ENCODE measurements at places on chromosomes 5 and 9.

- DNase-seq, result no peak
Measured at GRCh38 chr5:130116462-130116861, 212.2 kb downstream of the CHSY3 start.

- DNase-seq, result no peak
Measured at GRCh38 chr9:112081918-112082729, 93.0 kb downstream of the SUSD1 start.

DNA sequence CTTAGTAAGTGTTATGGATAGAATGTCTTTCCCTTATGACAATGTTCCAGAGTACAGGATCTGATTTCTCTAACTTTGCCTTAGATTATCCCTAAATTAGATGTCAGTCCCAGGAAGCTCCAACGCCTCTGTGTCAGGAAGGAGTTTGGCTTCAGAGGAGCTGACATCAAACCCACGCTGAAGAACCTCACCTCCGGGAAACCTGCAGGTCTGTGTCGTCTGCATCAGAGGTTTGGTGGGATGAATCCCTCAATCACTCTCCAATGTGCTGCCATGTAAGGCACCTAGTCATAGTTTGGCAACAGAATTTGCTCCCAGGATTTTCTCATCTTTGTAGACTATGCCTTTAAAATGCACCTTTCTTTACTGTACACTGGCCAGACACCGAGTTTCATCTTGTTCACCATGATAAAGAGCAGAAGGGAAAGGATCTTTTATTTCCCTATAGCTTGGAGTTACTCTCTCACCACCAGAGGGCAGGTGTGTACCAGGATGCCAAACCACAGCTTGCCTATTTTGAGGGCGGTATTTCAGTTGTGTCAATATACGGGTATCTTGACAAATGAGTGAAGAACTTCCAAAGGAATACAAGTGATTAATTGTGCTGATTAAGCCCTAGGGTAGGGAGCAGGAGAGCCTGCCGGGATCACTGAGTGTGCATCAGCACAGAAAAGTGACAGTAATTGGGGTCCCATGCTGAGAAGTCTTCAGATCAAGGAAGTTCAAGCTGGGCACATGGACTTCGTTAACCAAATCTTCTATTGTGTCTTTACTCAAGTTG, 23.4 kb downstream of the MINAR2 start:
- peak; percentile 35 for DNase-seq

GRCh38 chr5:16702964-16703363, 86.2 kb upstream of the RETREG1 start:
- DNase-seq, result no peak

DNA sequence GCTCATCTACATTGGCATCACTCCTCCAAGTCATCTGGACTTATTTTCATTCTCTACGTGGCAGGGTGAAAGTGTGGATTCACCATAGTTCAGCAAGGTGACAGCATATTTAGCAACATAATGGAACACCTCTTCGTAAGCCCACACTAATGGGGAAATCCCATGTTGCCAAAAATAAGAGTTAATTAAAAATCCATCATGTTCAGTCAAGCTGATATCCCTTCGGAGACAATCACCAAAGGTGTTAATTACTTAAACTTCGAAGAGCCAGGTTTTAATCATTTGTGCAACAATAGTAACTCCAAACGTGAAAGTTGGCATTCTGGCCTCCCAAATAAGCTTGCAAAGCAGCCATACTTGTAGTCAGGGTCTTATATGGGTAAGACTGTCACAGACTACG, 242.9 kb downstream of the NSG2 start:
- no peak for DNase-seq

- no peak for DNase-seq
Measured at GRCh38 chr9:113989017-113989713, 88.9 kb downstream of the AMBP start.

- DNase-seq, result peak; percentile 79
Measured at GRCh38 chr9:94157050-94157801, 73.0 kb downstream of the PTPDC1 start.

DNA sequence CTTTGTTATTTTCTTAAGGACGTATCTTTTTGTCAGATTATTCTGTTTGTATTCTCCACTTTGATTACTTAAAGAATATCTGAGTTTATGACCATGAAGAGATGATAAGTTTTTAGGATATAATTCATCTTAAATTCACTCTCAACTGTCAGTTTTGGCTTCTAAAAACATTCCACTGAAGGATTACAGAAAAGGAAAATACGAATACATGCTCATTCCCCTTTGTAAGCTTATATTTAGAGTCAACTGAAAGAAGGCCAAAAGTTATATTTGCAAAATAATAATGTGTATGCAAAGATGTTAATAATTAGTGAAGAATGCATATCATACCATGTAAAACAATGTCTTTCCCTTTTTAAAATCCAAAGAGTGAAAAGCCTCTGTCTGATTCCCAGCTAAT, 52.5 kb downstream of the ZNF474 start:
- no peak for DNase-seq

- no peak for DNase-seq
Measured at GRCh38 chr5:143093452-143094086, 309.9 kb downstream of the NR3C1 start.

DNA sequence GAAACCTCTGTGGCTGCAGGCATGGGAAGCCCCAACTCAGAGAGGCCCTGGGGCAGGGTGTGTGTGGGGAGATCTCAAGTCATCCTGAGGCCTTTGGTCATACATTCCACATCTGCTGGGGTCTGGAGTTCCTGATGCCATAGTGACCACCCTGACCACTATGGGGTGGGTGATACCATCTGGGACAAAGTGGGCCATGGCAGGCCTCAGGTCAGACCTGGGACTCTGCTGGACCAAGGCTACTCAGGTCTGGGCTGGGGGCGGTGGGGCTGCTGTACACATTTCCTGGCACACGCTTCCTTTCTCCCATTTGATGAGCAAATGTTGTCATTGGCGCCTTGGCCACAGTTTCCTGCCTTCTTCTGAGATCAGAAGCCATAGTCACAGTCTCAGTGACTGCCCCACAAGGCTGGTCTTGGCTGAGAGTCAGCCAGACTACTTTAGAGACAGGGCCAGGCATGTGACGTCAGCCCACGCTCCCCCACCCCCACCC, 15.1 kb upstream of the ACSL6 start:
- DNase-seq, result no peak

DNA sequence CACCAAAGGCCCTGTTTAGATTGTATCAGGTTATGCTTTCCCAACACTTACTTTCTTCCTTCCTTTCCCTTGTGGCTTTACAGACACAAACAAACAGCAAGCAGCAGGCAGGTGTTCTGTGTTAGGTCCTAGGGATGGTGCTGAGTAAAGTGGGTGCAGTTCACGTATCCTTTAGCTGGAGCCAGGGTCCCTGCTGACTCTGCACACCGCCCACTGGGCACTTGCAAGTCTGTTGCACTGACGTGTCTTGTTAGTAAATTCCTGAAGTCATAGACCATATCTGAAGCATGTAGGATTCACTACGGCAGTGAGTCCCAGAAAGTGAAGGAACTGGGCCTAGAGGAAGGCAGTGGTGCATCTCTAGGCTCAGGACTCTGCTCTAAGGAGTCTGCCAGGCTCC, 96.5 kb downstream of the DAPK1 start:
- DNase-seq, result no peak

DNA sequence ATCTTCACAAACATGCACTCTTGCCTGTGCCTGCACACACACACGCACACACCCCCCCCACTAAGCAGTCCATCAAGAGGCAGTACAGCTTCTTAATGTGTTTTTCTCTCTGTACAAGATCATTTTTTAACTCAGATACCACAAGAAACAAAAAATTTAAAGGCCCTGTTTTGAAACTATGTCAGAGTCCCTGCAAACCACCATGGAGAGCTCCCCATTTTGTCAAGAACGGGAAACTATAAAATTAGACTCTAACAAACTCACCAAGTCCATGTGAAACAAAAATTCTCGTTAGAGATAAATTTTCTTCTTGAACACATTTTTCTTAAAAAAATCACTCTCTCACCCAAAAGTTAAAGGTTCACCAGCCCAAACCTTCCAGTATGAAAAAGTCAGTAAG, 86.3 kb downstream of the ELAVL2 start:
- DNase-seq, result no peak

DNA sequence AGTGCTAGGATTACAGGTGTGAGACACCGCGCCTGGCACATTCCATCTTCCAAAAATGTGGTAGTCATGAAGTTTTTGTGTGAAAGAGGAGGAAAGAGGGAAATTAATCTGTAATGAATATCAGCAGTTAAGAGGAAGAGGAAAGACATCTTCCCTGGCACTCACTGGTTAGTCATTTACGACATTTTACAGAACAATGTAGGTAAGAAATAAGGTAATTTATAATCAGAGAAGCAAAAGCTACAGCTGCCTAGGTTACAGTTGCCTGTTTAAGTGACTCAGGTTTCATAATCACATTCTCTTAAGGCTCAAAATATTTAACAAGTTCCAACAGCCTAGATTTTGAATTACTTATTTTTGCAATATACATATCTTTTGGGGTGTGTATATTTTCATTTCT, 26.9 kb downstream of the CNOT6 start:
- DNase-seq, result no peak

- DNase-seq, result no peak
Measured at GRCh38 chr5:95350631-95351030, 40.5 kb upstream of the FAM81B start.

DNA sequence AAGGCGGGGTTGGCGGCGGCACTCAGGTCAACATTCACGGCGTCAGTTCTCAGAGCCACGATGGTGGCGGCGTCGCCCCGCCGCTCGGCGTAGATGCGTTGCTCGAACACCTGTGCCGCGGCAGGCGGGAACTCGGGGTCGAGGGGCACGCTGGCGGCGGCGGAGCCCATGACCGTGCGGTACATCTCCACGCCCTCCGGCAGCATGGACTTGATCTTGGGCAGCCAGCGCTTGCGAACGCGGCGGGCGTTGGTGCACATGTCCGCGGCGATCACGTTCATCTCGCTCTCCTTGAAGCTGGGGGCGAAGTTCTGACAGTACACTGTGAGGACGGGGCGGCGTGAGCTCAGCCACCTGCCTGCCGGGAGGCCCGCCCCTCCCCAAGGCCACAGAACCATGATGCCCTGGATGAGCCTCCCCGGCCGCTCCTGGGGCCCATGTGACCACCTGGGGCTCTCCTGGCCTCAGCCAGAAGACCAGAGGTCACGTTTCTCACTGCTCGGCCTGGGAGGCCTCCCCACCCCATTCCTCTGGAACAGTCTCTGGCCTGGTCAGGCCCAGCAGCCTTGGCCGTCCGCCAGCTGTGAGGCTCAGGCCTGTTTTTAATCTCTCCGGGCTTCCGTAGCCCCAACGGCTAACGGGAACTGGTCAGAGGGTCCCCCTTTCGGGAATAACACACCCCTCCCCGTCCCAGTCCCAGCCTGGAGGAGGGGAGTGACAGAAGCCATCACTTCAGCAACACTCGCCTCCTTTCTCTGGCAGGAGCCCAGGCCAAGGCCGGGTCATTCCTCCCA, 50.7 kb upstream of the UBAC1 start:
- DNase-seq, result no peak

DNA sequence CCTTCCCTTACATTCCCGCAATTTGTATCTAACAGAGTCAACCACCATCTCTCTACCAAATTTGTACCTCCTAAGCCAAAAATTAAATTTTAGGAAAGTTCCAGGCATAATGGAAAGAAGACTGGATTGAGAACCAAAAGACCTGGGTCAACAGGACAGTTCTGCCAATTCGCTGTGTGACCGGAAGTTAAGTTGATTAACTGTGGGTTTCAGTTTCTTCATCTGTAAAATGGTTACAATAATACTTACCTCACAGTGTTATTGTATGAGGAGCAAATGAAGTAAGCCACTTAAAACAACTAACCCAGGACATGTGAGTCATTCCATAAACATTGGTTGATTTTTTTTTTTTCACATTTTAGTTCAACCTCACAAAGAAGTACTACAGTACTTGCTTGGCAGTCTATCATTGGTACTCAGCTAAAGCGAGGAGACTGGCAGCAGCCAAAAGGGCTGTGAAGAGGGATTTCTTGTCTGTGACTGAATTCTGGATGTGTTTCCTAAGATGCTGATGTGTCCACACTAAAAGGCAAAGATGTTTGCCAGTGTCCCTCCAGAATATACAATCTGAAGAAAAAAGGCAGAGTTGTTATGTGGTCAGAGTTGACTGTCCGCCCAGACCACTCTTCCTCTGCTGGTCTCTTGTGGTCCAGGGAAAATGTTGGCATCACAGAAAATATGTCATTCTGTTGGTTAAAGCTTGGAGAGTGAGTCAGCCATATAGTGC, 198.6 kb downstream of the TLE1 start:
- no peak for DNase-seq

DNA sequence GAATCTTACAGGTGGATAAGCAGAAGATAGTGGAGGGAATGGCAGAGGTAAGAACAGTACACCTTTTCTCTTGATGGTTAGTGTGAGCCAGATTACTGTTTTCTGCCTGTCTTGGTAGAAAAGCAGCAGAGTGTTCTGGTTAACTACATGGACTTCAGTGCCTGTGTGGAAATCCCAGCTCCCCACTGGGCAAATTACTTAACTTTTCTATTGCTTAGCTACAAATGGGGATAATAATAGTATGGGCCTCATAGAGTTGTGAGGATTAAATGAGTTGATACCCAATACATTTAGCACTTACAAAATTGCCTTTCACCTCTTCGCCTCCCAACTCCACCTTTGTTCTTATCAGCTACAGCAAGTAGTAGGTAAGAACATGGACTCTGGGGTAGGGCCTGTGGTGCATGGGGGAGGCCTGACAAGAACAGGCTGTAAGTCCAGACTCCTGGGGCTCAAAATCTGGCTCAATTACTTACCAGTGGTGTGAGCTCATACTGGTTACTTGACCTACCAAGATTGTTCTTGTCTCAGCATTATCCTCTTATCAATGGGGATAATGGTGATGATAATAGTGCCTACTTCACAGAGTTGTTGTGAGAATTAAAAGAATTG, 125.1 kb downstream of the LIFR start:
- DNase-seq, result no peak

- no peak for DNase-seq
Measured at GRCh38 chr9:4923141-4923540, 61.9 kb upstream of the JAK2 start.

GRCh38 chr5:181170237-181170825, 22.9 kb downstream of the OR2V2 start:
- no peak for DNase-seq

DNA sequence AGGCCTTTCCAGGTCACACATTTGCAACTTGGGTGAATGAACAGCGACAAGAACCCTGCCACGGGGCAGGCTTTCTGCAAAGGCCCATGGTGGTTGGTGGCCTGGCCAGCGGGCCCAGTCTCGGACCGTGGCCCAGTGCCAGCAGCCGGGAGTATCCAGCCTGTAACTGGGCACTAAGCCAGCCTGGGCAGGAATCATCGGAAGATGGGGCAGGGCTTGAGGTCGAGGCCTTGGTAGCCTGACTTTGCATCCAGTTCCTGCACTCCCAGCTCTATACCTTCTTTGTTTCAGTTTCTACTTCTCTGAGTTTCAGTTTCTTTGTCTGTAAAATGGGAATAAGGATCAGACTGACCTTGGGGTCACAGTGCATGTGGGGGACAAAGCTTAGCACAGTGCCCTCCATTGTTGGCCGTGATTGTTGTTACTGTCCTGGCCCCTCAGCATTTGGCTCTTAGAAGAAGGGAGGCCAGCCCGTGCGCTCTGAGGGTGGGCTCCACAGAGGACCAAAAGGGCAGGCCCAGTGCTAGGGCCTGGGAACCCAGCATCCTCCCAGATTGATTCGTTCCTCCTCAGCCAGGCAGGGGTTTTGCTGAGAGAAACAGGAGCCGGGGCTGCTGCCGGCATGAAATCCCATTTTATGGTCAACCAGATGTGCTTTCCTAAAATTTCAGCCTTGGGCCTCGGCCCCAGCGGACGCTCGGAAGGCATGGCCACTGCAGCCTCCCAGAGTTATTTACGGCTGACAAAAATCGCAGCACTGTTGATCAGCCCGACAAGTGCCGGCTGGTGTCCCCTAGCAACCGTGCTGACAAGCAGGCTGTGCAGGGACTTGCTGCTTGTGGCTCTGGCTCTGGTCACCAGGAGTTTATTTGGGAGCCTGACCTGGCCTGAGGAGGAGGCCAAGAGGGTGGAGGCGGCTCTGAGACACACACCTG, 43.6 kb downstream of the JADE2 start:
- no peak for DNase-seq

All from GDM1 (cell line).